DMS153 (cell line): ENCODE measurements at places on chromosomes 16 and 17.

DNA sequence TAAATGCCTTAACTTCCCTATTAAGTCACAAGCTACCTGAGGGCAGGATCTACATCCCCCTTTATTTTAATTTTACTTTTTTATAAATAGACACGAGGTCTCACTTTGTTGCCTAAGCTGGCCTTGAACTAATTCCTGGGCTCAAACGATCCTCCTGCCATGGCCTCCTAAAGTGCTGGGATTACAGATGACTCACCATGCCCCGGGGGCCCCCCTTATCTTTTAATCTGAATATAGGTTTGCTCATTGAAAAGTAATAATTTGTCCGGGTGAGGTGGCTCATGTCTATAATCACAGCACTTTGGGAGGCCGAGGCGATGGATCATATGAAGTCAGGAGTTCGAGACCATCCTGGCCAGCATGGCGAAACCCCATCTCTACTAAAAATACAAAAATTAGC, 14.2 kb downstream of the ETV4 start:
- no peak for DNase-seq

DNA sequence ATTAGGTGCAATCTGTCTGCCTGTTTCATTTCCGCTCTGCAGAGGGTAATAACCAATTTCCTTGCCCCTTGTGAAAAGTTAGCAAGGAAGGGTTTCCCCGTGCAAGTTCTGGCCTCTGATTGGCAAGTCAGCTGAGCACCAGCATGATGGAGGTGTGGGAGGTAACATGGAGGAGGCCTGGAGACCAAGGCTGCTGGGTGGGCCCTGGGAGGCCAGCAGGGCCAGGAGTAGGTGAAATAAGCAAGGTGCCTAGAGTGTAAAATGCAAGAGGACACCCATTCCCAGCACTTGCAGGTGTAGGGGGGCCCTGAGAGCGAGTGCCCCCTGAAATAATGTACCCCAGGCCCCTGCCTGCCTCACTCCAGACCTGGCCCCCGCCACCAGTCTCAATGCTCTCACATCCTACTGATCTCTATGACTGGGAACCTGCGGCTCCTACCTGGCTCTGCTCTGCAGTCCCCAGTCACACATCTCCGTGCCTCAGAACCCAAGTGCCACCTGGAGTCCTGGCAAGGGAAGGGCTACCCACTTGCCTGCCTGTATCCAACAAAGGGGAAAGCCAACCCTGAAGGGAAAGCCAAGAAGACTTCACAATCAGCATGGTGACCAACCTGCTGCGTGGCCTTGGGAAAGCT, 116.2 kb downstream of the C16orf78 start:
- no peak for DNase-seq

DNA sequence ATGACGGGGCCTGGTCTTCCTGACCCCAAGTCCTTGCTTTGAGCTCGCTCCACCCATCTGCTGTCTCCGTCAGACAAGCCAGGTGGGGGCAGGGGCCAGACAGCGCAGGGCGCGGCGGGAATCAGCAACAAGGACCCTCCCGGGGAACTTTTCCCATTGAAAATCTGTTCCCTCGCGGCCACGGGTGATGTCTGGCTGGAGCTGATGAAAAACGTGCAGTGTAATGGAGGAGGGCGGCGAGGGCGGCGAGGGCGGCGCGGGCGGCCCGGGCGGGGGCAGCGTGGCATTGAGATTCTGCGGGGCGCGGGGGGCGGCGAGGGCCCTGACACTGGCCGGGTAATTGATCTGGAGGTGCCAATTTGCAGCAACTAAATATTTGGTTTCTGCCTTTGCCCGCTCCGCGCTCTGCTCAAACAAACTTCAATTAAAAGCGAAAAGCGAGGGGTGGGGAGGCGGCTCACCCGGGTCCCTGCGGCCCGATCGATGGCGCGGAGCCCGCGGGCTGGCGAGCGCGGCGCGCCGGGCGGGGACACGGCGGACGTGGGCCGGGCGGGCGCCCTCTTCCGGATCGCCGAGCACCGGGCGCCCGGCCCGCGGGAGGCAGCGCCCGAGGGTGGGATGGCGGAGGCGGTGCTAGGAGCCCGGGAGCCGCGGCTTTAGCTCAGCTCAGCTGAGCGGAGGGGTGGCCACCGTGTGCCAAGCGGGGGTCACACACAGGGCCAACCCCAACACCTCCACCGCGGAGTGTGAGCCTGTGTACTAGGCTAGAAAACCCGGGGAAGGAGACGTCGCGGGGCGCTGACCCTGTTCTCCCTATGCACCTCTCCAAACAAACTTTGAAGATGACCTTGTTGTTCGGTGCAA, 32.4 kb downstream of the DCAKD start:
- no peak for DNase-seq

- DNase-seq: no peak
Observed at GRCh38 chr16:81616321-81617020, 162.6 kb upstream of the PLCG2 start.

GRCh38 chr17:39277110-39277509, 51.4 kb upstream of the STAC2 start:
- DNase-seq: no peak

- DNase-seq: peak; percentile 20
Observed at GRCh38 chr17:7929158-7930023, at the start of gene KCNAB3. KCNAB3 (minus strand) TSS chr17:7929856; CDS start chr17:7929435, 421 bp downstream.

- peak; percentile 63 for DNase-seq
Observed at GRCh38 chr17:82236142-82236971, 7.5 kb downstream of the SLC16A3 start.

DNA sequence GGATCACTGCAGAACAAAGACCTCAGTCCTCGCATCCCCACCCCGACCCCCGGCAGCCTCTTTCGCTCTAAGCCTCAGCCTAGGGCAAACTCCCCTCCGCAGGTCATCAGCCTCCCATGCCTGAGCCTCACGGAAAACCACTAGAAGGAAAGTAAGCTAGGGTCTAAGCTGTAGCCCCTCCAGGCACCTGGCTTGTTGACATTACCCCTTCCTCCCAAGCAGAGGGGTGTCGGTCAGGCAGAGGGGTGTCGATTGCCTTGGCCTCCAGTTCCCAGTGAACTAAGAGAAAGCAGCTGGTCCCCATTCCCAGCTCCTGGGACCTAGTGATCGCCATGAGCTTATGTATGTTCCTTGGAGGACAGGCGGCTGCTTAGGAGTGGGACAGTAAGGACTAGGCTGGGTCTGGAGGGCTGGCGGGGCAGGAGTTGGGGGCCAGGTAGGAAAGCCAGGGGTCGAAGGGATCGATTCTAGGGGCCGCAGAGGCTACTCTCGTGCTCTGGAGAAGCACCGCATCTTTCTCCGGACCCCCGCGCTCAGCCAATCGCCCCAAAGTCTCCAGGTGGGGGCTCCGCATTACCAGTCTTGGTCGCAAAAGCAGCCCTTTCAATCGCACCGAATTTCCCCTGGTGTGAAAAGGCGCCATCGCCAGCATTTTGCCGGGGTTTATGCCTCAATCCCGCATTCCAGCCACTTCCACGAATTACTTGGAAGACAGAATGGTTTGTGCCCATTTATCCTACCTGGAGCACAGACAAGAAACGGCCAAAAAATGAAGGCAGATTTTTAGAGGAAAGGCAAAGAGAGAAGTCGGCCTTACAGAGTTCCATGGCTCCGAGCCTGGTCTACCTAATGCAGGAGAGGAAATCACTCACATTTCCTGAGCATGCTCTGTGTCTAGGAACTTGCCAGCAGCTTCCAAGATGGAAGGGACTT, 21.3 kb upstream of the HOXB13 start:
- no peak for DNase-seq

DNA sequence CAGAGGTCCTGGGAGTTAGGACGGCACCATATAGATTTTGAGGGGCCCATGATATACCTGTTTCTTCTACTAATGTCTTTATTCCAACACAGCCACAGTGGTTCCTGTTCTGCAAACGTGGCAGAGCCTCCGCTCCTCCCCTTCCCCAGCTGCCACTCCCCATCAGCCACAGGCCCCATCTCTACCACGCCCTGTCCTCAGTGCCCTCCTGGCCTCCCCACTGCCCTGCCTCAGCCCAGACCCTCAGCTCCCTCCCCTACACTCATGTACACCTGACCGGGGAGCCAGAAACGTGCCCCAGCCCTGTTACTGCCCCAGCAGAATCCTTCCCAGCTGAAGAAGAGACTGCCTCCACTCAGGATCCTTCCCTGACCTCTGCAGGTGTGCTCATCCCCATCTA, 11.9 kb upstream of the RBFOX3 start:
- no peak for DNase-seq

DNA sequence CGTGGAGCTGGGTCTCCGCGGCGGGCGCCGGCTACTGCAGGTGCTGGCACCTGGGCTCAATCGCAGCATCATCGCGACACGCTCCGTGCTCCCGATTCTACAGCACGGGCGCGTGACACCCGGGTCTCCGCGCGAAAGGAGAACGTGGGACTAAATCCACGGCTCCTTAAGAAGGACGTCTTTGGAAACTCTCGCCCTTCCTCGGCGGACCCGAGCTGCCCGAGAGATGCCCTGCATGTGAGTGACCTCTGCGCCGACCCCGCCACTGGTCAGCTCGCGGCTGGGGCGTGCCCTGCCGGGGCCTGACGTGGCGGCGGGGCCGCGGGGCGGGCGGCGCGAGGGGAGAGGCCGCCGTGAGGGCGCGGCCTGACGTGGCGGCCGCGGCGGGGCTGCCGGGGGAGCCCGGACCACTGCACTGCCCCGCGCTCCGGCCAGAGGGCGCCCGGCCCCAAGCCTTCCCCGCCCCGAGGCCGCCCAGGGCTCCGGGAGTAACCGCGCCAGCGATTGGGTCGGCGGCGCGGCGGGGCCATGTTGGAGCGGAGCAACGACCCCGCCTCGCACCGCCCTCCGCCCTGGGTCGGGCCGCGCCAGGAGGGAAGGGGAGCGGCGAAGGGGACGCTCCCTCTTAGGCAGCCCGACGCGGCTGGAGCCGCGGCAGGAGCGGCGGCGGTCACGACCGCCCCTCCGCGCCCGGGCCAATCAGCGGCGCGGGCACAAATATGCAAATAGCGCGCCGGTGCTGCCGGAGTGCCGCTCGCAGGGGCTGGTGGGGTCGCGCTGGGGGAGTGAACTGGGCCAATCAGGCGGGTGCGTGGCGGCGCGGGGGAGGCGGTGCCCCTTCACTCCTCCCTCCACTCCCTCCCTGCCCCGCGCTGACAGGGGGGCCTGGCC, 75.6 kb downstream of the CHD9 start:
- peak; percentile 74 for DNase-seq

DNA sequence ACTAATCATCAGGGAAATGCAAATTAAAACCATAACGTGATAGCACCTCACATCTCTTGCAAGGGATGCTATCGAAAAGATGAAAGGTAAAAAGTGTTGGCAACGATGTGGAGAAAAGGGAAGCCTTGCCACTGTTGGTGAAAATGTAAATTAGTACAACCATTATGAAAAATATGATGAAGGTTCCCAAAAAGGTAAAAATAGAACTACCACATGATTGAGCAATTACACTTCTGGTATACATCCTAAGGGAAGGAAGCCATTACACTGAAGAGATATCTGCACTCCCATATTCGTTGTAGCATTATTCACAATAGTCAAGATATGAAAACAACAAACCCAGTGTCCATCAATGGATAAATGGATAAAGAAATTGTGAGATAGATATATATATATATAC, 21.5 kb downstream of the ABCA10 start:
- DNase-seq: no peak

- no peak for DNase-seq
Observed at GRCh38 chr17:57404073-57404472, 147.8 kb downstream of the MSI2 start.

GRCh38 chr17:4215882-4216570, 47.8 kb downstream of the ANKFY1 start:
- DNase-seq: peak; percentile 32

DNA sequence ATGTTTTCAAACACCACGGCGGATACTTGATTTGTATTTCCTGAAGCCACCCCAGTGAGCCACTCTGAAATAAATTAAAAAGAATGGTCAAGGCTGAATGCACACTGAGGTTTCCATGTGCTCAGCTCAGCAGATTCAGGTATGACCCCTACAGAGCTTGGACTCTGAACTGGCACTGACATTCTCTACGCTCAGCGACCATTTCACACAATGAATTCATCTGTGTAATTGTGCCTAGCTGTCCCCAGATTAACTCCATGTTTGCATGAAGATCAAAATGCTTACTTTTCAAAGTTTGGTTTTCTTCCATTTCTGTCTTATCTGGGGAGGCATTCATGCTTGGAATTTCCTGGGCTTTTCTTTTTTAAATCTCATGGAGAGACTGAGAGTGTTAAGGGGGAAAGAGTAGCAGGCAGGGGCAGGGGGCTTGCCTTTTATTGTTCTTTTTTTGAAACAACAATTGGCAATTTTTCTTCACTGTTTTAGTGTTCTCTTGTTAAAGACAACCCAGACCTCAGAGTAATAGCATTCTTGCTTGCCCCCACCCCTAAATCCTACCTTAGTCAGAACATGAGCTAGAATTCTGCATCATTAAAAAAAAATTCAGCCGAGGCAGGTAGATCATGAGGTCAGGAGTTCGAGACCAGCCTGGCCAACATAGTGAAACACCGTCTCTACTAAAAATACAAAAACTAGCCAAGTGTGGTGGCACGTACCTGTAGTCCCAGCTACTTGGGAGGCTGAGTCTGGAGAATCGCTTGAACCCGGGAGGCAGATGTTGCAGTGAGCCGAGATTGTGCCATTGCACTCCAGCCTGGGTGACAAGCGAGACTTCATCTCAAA, 85.5 kb upstream of the HNF1B start:
- DNase-seq: no peak

- no peak for DNase-seq
Observed at GRCh38 chr17:15261258-15261801, 3.8 kb downstream of the PMP22 start.

DNA sequence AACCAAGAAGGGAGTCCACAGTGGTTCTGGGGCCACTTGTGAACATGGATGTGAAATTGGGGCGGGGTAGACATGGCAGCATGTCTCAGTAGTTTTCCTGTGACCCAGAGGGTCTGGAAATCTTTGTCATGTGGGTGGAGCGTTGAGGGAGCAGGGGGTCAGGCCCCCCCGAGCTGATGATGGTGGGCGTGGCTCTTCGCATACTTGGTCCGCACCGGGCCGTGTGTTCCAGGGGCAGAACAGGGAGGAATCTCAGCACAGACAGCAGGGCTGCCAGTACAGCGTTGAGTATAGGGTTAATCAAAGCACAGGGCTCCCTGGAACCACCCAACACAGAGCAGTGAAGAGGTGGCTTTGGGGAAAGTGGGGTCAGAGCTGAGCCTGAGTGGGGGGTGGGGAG, 267.5 kb downstream of the SEC14L1 start:
- no peak for DNase-seq

GRCh38 chr17:63442549-63443035, 3.5 kb downstream of the CYB561 start:
- no peak for DNase-seq

GRCh38 chr16:1530883-1531637, 2.4 kb upstream of the TMEM204 start:
- no peak for DNase-seq

GRCh38 chr17:69819316-69820087, 255.5 kb upstream of the KCNJ16 start:
- DNase-seq: no peak

GRCh38 chr16:48494742-48495141, 109.5 kb upstream of the SIAH1 start:
- no peak for DNase-seq

GRCh38 chr16:19365486-19365885, 52.2 kb upstream of the TMC5 start:
- DNase-seq: no peak
